Ovary (tissue), 10 donors: ENCODE measurements at places on chromosomes 16 and 17. TPM values are rescaled to one million over a fixed set of nuclear protein-coding genes. Genes with fewer than 3 reads are reported as not detected.
A peak's percentile ranks its signal among the peaks of the same experiment; 100 is the strongest.

The GDPD3 gene
- 3.0 TPM for total RNA-seq

The PRKCA gene
- total RNA-seq, result 67.6 TPM

The SSTR5 gene
- total RNA-seq, result not detected

The EVPLL gene
- not detected for total RNA-seq

The SLC25A10 gene
- 8.7 TPM for total RNA-seq

The KRTAP4-1 gene
- total RNA-seq, result not detected

The SULT1A3 gene
- total RNA-seq, result 4.9 TPM

The ANKRD40CL gene
- not detected for total RNA-seq

DNA sequence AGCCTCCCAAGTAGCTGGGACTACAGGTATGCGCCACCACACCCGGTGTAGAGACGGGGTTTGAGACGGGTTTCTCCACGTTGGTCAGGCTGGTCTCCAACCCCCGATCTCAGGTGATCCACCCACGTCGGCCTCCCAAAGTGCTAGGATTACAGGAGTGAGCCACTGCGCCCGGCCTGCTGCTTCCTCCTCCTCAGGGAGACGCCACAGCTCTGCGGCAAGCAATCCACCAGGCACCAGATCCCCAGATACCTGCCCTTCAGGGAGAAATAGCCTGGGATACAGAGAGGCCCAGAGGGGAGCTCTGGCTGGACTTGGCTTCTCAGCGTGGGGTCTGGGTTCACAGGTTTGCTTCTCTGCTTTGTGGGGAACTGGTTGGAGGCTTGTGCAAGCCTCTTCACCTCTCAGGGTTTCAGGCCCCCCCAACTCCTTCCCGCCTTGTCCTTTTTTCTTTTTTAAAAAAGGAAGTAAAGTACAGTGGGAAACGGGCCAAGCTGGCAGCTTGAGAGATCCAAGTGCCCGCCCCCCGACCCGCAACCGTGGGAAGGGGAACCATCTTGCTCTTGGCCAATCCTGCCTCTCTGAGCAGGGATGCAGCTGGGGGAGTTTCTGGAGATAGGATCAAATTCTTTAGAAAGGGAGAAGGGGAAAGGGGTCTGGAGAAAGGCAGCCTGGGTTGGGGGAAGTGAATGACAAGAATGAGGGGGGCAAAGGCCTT is 2.6 kb upstream of the SPHK1 start:
- no peak for DNase-seq
- H3K4me3 ChIP-seq, result no peak overlapping the region
- no peaks in the 10 kb centered on the region for H3K36me3 ChIP-seq
- no peak overlapping the region for H3K27ac ChIP-seq
- H3K4me1 ChIP-seq, result peaks cover 14% of the 10 kb centered on the region
- no peaks in the 10 kb centered on the region for H3K27me3 ChIP-seq

DNA sequence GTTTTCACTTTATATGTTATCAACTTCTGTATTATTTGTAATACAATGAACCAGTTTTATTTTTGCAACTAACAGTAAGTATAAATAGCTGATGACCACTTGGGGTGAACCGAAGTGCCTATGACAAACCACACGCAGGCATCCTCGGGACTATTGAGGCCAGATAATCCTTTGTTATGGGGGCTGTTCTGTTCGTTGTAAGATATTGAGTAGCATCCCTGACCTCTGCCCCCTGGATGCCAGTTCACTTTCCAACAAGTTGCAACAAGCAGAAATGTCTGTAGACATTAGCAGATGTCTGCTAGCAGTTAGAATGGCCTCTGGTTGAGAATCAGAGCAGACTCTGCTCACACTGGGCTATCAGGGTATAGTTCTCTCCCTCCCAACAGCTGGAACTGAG is 277.0 kb downstream of the WWOX start:
- peaks cover 10% of the 10 kb centered on the region for H3K4me1 ChIP-seq
- H3K36me3 ChIP-seq, result no peaks in the 10 kb centered on the region
- no peak for DNase-seq
- H3K27me3 ChIP-seq, result no peaks in the 10 kb centered on the region
- no peak overlapping the region for H3K27ac ChIP-seq

- no peak for DNase-seq
- no peaks in the 10 kb centered on the region for H3K27me3 ChIP-seq
- no peaks in the 10 kb centered on the region for H3K36me3 ChIP-seq
Observed at GRCh38 chr17:55424893-55425540, 3.4 kb upstream of the MMD start.

GRCh38 chr17:71188811-71189492 is 931.9 kb upstream of the SOX9 start:
- no peak overlapping the region for H3K27ac ChIP-seq
- no peaks in the 10 kb centered on the region for H3K4me1 ChIP-seq
- DNase-seq, result no peak

DNA sequence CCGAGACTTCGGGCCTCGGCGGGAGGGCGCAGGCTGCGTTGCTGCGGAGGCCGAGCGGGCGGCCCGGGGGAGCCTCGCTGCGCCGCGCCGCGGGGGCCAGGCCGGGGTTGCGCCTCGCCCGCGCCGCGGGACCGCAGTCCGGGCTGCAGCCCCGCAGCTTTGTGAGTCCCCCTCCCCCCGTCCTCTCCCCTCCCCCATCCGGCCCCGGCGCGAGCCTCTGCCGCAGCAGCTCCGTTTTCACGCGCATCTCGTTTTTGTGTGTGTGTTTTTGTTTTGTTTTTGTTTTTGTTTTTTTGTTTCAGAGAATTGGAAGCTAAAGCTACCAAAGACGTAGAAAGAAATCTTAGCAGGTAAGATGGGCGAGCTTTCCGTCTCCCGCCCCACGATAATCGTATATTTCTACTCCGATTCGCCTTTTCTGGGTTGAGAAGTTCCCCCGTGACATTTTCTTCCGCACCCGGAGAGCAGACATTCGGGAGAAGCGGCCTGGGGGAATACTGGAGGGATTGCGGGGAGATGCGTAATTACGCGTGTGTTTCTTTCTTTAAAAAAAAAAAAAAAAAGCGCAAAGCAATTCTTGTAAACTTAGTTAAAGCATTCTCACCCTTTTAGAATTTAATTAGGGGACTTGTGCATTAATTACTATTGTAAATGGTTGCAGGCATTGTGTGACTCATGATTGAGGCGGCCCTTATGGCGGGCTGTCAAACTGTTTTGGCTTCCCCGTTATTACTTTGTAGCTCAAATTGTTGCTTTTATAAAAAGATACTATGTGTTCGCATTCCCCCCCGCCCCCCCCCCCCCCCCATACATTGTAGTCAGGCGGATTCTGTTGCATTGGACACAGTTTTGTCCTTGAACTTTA is 732 bp downstream of the TNRC6A start:
- H3K27me3 ChIP-seq, result no peaks in the 10 kb centered on the region
- peak overlapping the region; percentile 93 for H3K27ac ChIP-seq
- H3K4me3 ChIP-seq, result peak overlapping the region; percentile 81

DNA sequence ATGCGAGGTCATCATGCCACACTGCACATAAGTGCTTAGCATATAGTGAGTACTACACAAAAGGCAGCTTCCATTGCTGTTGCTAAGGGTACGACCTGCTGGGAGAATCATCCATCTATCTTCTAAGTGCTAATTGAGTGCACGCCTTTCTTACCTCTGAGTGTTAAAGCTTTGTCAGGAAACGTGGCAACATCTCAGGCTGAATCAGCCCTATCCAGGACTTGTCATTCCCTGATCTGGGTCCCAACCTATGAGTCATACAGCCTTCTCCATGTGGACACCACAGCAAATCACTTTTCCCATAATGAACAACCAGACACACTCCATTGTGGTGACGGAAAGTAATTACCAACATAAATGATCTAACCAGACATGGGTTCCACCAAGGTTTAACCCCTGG is 201.1 kb upstream of the MAF start:
- H3K4me1 ChIP-seq, result no peaks in the 10 kb centered on the region
- no peaks in the 10 kb centered on the region for H3K36me3 ChIP-seq
- no peak for DNase-seq

- H3K36me3 ChIP-seq, result no peaks in the 10 kb centered on the region
- DNase-seq, result peak; percentile 53
- peaks cover 8% of the 10 kb centered on the region for H3K4me1 ChIP-seq
- H3K4me3 ChIP-seq, result no peak overlapping the region
- H3K27me3 ChIP-seq, result no peaks in the 10 kb centered on the region
Observed at GRCh38 chr16:71927383-71927782, 32.1 kb downstream of the IST1 start.

DNA sequence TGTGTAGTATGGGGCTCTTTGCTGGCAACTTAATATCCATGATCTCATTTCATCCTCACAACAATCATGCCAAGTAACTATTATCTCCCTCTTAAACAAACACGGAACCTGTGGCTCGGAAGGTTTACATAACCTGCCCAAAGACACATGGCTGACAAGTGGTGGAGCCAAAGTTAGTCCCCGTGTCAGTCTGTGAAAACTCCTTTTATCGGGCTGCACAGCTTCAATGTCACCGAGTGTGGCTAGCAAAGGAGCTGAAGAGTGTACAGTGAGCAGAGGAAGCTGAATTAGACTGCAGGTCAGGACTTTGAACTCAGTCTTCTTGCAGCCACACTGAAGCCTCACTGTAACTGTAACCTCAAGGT is 80.3 kb downstream of the PARN start:
- DNase-seq, result no peak
- H3K4me1 ChIP-seq, result peaks cover 3% of the 10 kb centered on the region
- no peak overlapping the region for H3K27ac ChIP-seq
- H3K4me3 ChIP-seq, result no peak overlapping the region
- no peaks in the 10 kb centered on the region for H3K36me3 ChIP-seq
- no peaks in the 10 kb centered on the region for H3K27me3 ChIP-seq

- no peak within 1 kb of the TSS for H3K4me3 ChIP-seq
- H3K36me3 ChIP-seq, result no peaks in the 10 kb centered on the region
- H3K4me1 ChIP-seq, result peaks cover 14% of the 10 kb centered on the region
- H3K27me3 ChIP-seq, result peaks cover 24% of the 10 kb centered on the region
- no peak within 1 kb of the TSS for H3K27ac ChIP-seq
Observed at GRCh38 chr17:36937001-36937958, at the start of gene LHX1. Gene LHX1 (plus strand): TSS chr17:36937475. CDS start chr17:36938198, 723 bp downstream.

DNA sequence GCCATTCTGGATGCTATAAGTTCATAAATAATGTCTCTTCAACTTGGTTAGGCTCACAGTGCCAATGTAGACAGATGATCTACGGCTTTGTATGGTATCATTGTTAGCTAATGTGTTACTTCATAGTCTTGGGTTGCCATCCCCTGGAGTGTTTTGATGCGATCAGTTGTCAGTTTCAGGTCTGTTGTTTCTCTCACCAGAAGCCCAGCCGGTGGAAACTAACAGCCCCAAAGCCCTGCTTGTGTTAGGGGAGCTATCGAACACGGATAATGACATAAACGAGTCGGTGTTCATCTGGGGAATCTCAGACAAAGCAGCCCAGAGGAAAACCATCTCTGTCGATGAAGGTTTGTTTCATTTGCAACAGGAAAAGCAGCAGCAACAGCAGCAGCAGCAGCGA is 107.4 kb upstream of the ANKFN1 start:
- no peaks in the 10 kb centered on the region for H3K4me1 ChIP-seq
- H3K4me3 ChIP-seq, result no peak overlapping the region

- no peak for DNase-seq
- no peaks in the 10 kb centered on the region for H3K4me1 ChIP-seq
- no peaks in the 10 kb centered on the region for H3K27me3 ChIP-seq
- H3K4me3 ChIP-seq, result no peak overlapping the region
Observed at GRCh38 chr17:70446446-70446845, 277.1 kb downstream of the KCNJ2 start.

DNA sequence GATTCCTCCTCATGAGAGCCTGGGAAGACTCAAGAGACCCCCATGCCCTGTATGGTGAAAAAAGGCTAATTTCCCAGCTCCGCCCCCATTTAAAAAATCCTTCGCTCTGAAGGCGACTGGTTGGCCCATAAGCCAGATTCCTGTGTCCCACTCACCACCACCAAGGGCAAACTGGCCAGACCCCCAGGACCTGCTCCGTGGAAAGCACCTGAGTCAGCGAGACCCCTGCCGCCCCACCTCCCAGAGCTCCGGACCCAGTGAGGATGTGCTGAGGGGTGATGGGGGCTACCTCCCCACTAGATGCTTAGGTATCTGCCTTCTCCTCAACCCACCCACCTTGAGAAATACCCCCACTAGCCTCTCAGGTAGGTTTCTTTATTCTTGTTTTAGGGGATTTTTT is 42.2 kb downstream of the RBFOX3 start:
- no peaks in the 10 kb centered on the region for H3K36me3 ChIP-seq
- DNase-seq, result no peak
- no peak overlapping the region for H3K4me3 ChIP-seq
- H3K27me3 ChIP-seq, result no peaks in the 10 kb centered on the region

DNA sequence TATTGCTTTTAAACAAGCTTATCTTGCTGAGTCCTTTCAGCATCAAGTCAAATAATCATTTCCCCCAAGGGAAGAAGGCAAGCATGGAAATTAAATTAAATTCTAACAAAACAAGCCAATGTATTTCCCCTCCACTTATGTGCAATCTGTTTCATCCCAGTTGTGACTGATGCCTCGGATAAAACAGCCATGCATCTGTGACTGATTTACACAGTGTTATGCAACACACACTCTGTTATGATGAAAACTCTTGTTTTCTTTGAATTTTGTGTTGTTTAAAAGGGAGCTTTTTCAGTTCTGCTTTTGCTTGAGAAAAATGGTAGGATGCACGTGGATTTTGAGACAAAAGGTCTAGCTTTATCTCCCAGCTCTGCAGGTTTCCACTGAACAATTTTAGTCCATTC is 32.6 kb downstream of the TMEM100 start:
- no peaks in the 10 kb centered on the region for H3K36me3 ChIP-seq
- H3K4me1 ChIP-seq, result peaks cover 7% of the 10 kb centered on the region
- no peak overlapping the region for H3K4me3 ChIP-seq
- H3K27me3 ChIP-seq, result no peaks in the 10 kb centered on the region

DNA sequence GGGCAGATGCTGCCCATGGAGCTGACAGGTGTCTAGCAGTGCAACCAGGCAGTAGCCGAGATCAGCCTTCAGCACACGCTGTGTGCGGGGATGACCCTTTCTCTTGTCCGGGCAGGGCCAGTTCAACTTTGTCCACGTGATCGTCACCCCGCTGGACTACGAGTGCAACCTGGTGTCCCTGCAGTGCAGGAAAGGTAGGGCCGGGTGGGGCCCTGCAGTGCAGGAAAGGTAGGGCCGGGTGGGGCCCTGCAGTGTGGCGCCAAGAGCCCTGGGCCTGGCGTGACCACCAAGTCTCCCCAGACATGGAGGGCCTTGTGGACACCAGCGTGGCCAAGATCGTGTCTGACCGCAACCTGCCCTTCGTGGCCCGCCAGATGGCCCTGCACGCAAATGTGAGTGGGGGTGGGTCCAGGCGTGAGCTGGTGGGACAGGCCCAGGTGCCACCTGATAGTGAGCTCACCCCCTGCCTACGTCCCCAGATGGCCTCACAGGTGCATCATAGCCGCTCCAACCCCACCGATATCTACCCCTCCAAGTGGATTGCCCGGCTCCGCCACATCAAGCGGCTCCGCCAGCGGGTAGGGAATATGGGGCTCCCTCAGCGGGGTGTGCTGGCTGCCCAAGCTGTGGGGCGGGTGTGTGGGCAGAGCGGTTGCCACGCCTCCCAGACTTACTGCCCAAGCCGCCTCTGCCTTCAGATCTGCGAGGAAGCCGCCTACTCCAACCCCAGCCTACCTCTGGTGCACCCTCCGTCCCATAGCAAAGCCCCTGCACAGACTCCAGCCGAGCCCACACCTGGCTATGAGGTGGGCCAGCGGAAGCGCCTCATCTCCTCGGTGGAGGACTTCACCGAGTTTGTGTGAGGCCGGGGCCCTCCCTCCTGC is 40.2 kb downstream of the TSC2 start:
- no peak for DNase-seq
- H3K4me3 ChIP-seq, result no peak overlapping the region
- peaks cover 8% of the 10 kb centered on the region for H3K4me1 ChIP-seq
- no peak overlapping the region for H3K27ac ChIP-seq
- H3K27me3 ChIP-seq, result no peaks in the 10 kb centered on the region

- no peaks in the 10 kb centered on the region for H3K36me3 ChIP-seq
- DNase-seq, result no peak
- H3K4me1 ChIP-seq, result peaks cover 6% of the 10 kb centered on the region
- H3K4me3 ChIP-seq, result no peak overlapping the region
- no peaks in the 10 kb centered on the region for H3K27me3 ChIP-seq
- no peak overlapping the region for H3K27ac ChIP-seq
Observed at GRCh38 chr17:68706356-68706920, 105.3 kb upstream of the FAM20A start.
